ENCODE measurements at places on chromosomes 4 and X.

DNA sequence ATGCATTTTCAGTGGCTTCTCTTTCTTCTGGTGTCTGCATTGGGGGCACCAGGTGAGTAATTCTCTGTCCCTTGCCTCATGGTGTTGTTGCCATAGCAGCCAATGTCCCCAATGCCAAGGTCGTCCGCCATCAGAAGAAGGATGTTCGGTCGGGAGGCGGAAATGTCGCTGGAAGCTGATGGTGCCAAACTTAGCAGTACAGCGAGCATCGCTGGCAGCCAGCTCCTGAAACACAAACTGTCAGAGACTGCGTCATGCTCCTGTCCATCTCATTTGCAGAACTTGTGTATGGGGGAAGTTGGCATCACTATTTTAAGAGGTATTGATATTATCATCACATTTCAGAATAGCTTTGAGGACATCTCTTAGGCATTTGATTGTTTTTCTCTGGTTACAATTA lies 29.1 kb upstream of the ARSD start:
- no peak for DNase-seq

GRCh38 chr4:94431388-94431787 lies 20.4 kb upstream of the PDLIM5 start:
- no peak for DNase-seq

DNA sequence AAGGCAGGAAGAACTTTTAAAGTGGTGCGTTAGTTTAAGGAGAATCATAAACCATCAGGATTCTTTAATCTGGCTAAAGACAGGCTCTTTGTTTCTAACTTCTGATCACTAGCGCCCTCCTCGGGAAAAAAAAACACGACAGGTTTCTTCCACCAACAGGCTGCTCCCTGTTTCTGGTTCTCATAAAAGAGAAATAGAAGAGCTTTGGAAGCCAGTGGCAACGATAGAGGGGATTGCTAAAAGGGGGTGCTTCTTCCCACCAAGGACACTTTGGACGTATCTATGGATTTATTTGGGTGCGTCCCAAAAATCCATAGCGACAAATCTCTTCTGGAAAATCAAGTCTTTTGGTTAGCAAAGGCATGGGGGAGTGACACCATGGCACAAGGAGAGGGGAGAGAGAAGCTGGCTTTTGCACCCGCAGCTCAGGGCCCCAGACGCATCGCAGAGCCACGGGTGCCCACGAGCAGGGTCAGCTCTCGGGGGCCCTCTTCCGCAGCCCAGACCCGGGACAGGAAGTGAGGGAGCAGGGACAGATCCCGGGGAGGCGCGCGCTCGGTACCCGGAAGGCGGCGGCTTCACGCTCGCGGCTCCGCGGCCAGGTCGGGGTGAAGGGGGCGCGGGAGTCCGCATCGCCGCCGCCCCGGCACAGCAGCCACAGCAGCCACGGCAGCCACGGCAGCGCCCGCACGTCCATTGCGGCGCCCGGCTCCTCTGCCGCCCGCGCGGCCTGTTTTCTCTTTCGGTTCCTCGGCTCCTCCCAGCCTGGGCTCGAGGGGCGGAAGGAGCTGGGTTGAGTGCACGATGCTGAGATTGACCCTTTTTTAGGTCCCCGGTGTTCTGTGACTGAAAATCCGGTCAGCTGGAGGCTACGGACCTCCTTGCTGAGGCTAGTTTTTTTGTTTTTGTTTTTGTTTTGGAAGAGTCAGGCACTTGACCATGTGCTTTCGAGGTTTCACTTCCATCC lies at the start of gene CTSO:
Gene CTSO, minus strand, starts transcription at position 716 of the 967 bp plus-strand sequence. Its CDS starts 19 bp downstream, at position 697.
- DNase-seq, result peak; percentile 63

GRCh38 chr4:141646969-141647368 lies 10.6 kb downstream of the IL15 start:
- DNase-seq, result no peak

DNA sequence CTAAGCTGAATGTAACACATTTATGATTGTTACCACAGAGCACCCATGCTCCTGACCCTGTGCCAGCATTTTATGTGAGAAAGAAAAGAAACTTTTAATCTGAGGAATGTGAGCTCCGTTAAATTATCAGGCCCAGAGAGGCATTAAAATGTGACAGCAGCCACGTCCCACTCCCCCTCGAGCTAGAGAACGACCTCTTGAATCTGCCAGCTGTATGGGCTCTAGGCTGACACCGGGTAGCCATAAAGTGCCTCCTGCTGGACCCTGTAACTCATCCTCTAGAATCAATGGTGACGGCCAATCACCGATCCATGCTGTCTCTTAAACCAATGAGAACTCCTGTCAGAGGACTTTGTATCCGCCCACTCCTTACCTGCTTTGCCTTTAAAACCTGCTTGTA lies 110.2 kb upstream of the ADRA2C start:
- DNase-seq, result no peak

- DNase-seq, result peak; percentile 71
These were observed 33.2 kb upstream of the OCIAD2 start for GRCh38 chr4:48939785-48940184.

GRCh38 chr4:21451032-21451431 lies 497.5 kb downstream of the KCNIP4 start:
- peak; percentile 6 for DNase-seq

DNA sequence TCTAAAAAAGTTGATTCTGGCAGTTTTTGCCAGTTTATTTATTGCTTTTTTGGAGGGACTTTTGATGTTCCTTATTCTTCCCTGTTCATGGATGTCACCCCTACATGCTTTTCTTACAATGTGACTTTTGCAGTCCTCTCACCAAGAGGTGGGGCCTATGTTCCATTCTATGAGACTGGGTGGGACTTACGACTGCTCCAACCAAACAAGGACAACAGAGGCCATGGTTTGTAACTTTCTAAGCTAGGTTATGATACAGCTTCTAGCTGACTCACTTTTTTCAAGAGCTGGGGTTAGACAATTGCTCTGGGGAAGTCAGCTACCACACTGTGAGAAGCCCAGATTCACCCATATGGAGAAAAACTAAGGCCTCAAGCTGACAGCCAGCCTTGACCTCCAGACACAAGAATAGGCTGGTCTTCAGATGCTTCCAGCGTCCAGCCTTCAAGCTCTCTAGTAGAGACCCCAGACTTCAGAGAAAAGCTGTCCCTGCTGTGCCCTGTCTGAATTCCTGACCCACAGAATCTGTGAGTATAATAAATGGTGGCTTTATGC lies 39.5 kb downstream of the ENOPH1 start:
- no peak for DNase-seq

DNA sequence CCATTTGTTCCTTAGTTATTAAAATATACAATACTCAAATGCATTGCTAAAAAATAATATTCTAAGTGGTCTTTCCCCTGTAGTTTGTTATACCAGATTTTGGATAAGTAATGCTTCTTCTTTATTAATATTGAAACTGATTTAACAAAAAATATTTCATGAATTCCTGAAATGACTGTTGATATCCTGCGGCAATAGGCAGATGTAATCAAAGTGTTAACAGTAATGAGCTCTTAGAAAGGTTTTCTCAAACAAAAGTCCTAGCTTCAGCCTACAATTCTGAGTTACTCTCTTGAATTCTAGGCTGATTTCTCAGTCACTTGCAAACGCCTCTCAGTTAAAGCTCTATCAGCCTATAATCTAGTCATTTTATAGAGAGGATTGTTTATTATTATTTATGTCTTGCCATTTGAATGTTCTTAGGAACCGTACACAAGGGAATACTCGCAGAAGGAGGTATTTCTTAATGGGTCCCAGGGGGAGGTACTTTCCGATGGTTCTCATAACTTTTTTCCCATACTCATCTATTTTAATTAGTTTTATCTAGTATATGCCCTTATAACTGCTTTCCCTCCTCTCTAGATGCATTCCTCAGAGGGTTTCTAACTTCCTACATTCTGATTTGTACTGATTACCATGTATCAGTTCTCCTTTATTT lies 96.8 kb downstream of the FNIP2 start:
- no peak for DNase-seq

GRCh38 chr4:76803522-76803921 lies 94.4 kb downstream of the SOWAHB start:
- peak; percentile 87 for DNase-seq

All from HFF-Myc (cell line).